ENCODE measurements at places on chromosomes 4 and X. TPM values are rescaled to one million over a fixed set of nuclear protein-coding genes. Genes with fewer than 3 reads are reported as not detected.

GRCh38 chr4:121053601-121054143 lies 18.7 kb downstream of the NDNF start:
- DNase-seq, result no peak

GRCh38 chr4:99321241-99322191 lies at the start of gene ADH1B:
Gene ADH1B (minus strand): TSS chr4:99321401. CDS start chr4:99321331, 70 bp downstream.
- DNase-seq, result no peak

- DNase-seq, result no peak
Observed at GRCh38 chrX:130418740-130419139, 17.0 kb downstream of the RBMX2 start.

PPM1K gene
- total RNA-seq, result 21.2 TPM

MAP7D2 gene
- total RNA-seq, result under 0.01 TPM

DNA sequence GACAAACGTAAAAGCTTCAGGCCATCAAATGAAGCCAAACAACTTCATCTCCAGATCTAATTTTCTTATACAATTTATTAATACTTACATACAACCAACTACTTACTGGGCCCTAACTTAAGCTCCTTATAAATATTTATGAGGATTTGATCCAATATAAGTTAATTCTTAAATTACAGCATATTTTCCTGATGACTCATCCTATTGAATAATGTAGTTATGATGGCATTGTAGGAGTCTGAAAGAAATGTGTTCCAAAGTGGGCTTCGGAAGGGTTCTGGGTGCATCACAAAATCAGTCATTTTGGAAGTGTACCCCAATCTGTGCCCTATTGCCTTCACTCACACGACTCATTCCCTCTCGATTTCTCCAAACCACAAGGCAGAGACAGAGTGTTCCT lies 455.1 kb upstream of the CTSO start:
- DNase-seq, result no peak

FAM184B gene
- under 0.01 TPM for total RNA-seq

GRCh38 chrX:13852001-13852695 lies 35.3 kb upstream of the GPM6B start:
- no peak for DNase-seq

DNA sequence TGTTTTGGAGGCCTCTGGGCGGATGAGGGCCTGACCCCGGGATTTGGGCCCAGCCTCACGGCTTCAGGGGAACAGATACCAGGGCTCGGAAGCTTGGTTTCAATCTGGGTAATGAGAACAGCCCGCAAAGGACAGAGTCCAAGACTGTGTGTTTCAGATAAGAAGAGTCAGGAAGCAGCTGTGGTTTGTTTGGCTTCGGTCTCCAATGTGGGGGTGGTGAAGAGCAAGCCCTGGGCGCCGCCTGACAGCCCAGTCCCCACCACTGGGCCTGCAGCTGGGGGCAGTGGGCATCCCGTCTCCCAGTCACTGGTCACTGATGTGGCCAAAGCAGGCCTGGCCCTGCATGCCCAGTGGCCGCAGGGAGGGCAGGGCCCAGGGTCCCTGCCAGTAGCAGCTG lies 9.1 kb downstream of the WFS1 start:
- DNase-seq, result peak; percentile 95

ZNF185 gene
- 1.1 TPM for total RNA-seq

- DNase-seq, result no peak
Observed at GRCh38 chr4:42816880-42817400, 75.6 kb upstream of the GRXCR1 start.

TLR6 gene
- total RNA-seq, result 7.4 TPM

DNA sequence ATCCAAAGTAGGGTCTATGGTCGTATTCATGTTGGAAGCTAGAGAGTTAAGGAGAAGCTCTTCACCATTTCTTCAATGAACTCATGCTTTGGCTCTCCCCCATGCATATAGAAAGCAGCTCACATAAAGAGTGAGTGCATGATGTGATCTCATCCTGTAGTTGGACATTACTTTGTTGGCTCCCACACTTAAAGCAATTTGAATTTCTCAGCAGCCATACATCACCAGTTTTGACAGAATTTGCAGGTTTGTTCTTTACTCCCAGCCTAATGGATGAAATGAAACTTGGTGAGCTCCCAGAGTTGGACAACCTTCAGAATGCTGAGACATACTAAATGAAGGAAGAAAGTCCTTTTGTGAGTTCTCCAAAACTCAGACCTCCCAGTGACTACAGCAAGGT lies 613.5 kb downstream of the IQCM start:
- DNase-seq, result no peak

GRCh38 chr4:89029591-89029990 lies 27.4 kb downstream of the FAM13A start:
- DNase-seq, result no peak

- DNase-seq, result peak; percentile 21
Observed at GRCh38 chr4:22192084-22192511, 243.5 kb upstream of the KCNIP4 start.

GRCh38 chr4:960140-960635 lies 13.2 kb downstream of the DGKQ start:
- DNase-seq, result peak; percentile 81

DNA sequence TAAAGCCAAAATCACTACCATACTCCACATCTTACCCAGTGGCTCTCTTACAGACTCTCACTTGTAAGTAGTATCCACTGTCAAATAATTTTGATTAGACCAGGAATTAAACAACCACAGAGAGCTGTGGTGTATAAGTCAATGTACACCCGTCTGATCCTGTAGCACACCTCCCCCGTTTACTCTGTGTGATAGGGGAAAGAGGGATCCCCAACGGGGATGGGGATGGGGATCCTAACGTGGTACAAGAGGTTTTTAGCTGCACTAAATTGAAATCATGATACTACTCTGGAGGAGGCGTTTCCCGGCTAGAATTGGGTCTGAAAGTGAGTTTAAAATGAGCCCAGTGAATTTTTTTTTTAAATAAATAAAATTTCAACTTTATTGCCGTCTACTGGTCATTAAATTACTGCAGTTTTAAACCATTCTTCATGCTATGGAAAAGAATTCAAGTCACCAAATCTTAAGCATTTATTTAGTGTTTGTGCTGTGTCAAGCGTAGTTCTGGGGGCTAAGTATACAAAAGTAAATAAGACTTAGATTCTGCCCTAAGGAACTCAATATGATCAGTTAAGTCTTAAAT lies 76.6 kb downstream of the INTS12 start:
- no peak for DNase-seq

PDGFRA gene
- 316 TPM for total RNA-seq

DNA sequence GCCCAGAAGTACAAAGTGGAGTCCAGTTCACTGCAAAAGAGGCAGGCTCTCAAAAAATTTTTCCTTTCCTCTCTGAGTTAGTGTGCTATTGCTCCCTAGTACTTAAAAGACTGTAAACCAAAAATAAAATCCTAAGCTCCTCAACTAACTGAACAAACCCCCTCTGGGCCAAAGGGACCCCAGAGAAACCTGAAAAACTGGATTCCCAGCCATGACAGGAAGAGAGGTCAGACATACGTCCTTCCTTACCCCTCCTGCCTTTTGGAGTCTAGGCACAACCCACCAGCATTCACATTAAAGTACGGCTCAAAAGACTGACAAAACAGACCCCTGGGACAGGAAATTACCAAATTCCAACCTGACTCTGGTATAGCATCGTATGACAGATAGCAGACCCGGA lies 957.9 kb upstream of the PRKX start:
- no peak for DNase-seq

GRCh38 chrX:7730071-7730470 lies 112.9 kb upstream of the VCX start:
- no peak for DNase-seq

GRCh38 chr4:147101678-147102077 lies 156.0 kb upstream of the TTC29 start:
- no peak for DNase-seq

POU3F4 gene
- total RNA-seq, result not detected

- DNase-seq, result no peak
Observed at GRCh38 chr4:26015906-26016305, 101.9 kb downstream of the SMIM20 start.

GRCh38 chr4:7197910-7198309 lies 5.6 kb downstream of the SORCS2 start:
- DNase-seq, result peak; percentile 32

DNA sequence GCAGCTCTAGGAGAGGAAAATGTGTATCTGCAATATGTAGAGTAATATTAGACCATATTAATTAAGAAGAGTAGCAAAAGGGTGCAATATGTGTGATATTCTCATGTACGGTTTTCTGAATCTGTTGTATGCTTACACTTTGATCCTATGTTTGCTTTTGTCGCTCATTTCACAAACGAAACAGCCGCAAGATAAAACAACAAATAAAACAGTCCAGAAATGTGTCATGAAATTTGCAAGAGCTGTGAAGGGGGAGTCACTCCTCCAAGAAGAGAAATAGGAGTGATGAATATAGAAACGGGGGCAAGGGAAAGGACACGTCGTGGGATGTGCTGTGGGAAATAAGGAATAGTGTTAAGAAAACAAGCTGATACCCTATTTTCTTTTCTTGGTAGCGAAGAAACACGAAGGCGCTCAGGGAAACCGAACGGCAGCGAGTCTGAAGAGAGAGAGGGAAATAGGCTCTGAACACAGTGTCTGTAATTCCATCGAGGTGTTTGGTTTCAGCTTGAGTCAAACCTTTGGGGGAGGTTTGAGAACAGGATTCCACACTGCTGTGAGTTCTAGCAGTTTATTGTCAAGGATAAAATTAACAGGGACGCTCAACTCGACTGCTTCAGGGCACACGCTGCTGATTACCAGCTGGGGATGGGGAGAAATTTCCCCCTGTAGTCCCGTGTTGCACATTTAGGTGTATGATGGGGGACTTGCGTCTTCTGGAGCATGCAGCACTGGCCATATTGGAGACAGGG lies 595.6 kb upstream of the TENM3 start:
- DNase-seq, result peak; percentile 39

GRCh38 chr4:23958749-23959148 lies 68.9 kb upstream of the PPARGC1A start:
- no peak for DNase-seq

- no peak for DNase-seq
Observed at GRCh38 chrX:48761674-48762471, at the start of gene GLOD5. Gene GLOD5 (plus strand): TSS chrX:48761747. CDS start chrX:48761791, 44 bp downstream.

ENAM gene
- not detected for total RNA-seq

MMRN1 gene
- total RNA-seq, result not detected

DNA sequence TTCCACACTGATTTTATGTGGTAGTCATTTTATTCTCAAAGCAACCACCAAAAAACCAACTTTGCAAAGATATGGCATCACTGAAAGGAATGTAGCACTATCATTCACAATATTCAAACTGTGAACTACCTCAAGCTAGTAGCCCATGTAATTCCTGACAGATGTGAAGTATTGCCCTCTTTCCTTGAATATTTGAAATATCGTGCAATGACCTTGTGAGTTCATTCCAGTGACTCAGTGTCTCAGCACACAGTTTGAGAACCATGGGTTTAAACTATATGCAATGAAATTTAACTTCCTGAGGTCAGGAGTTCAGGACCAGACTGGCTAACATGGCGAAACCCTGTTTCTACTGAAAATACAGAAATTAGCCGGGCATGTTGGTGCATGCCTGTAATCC lies 20.9 kb upstream of the IQCM start:
- peak; percentile 26 for DNase-seq

- DNase-seq, result no peak
Observed at GRCh38 chr4:79850626-79851025, 222.4 kb downstream of the ANTXR2 start.

- no peak for DNase-seq
Observed at GRCh38 chr4:75011131-75011795, 78.3 kb downstream of the PARM1 start.

DNA sequence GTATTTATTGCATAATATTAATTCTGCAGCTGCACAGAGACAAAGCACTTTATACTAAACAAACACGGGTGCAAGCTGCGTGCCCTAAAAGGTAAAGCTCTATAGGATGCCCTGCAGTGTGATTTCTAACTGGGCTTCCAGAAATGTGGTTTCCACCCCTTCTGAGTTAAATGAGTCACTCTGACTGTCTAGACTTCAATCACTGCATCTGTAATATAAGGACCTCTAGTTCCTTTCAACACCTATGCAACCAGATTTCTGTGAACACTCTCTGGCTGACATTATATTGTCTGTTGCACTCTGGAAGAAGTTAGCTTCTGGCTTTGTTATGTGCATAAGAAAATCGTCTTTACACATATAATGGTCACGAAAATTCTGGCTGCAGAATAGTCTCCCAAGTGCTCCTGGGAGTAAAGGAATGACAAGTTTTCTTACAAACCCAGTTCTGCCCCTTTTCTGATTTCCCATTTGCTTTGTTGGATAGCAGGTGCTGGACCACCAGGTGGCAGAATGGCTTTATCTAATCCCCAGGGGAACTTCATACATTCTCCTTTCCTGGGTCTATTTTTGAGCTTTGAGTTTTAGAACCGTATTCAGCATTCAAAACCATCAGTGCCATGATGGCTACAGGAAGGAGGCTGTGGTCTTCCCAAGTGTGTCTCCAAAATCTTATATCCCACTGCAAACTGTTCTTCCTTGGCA lies 842.2 kb downstream of the STIM2 start:
- no peak for DNase-seq

DNA sequence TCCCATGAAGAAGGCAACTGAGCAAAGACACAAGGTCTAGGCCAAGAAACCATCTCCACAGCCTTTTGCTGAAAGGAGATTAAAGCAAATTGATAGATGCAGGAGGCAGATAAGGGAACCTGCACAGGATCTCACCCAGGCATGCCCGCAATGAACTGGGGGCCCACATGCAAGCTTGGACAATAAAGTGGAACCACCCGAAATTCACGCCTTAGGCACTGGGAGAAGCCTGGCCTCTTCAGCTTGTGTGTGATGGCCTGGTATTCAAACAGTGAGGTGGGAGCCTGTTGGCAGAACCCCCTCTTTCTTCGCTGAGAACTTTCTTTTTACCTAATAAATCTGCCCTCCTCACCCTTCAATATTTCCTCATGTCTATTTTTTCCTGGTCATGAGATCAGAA lies 213.2 kb downstream of the NR3C2 start:
- no peak for DNase-seq

GRCh38 chr4:165378398-165378744 lies 437 bp upstream of the CPE start:
- DNase-seq, result peak; percentile 34

DNA sequence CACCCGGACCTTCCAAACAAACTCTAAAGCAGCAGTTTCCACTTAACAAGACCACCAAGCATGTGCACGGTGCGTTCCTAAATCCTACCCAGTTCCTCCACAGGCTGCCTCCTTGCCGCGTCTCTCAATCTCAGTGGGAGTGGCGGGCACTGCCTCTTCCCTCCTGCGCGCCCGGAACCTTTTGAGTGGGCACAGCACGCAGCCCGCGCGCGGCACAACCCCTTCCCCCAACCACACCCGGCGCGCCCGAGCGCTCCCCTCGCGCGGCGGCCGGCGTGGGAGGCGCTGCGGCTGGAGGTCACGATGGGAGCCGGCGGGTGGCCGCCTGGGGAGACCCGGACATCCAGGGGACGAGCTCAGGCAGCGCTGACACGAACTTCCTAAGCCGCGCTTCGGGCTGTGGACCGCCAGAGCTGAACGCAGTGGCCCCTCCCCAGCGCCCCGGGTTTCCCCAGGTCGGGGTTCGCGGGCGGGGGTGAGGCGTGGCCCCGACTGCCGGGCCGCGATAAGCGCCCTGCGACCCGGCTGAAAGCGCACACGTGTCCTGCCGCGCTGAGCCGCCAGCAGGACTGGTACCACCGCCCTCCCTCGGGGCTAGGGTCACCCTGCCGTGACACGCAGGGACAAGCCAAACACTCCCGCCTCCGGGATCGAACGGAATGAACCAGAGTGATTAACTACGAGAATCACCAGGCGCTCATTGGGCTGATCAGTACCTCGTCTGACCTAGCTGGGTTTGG lies at the start of gene ABCG2:
ABCG2 (minus strand) TSS at position 151 of the 740 bp plus-strand sequence. CDS start 18,644 bp downstream, outside the sequence.
- DNase-seq, result peak; percentile 76

BANK1 gene
- total RNA-seq, result 1.8 TPM

GRCh38 chrX:17584248-17584681 lies 153.0 kb upstream of the SCML1 start:
- no peak for DNase-seq
